ENCODE measurements at places on chromosomes 12 and 14.
A peak's percentile ranks its signal among the peaks of the same experiment; 100 is the strongest.

- no peak for DNase-seq
Observed at GRCh38 chr12:93186131-93186530, 191.6 kb upstream of the NUDT4 start.

DNA sequence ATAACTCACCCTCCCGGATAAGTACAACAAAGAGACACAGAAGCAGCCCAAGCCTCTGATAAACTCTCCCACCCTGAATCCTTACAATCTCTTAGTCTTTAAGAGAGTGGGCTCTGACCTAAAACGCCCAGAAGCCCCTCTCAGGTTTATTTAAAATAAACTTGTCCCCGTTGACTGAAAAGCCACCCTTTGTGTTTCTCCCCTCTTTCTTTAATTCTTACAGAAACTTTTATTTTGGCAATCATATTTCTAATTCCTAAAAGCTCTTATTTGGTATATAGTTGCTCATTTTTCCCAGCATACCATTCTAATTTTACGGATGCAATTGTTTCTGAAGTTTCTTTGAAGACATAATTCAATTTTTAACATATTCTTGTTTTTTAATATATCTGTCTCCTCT is 222.1 kb upstream of the PLXNC1 start:
- DNase-seq: no peak

DNA sequence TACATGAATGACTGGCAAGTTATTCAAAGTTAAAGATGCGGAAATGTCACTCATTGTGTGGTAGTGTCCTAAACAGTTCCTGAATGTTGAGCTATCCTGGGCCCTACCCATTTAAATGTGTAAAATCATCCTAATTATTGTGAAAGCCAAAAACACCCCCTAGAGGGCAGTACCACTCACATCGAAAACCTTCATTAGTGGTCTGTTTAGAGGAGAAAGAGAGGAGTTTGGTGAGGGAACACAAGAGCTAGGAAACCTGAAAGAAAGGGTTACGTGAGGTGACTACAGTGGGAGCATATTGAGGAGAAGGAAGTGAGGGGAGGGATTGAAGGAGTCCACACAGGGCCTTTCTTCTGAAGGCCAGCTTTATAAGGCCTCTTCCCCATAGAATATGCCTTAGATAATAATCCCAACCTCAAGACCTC is 2.5 kb upstream of the TEP1 start:
- DNase-seq: no peak

GRCh38 chr12:14886271-14886670 is 617 bp upstream of the MGP start:
- no peak for DNase-seq

DNA sequence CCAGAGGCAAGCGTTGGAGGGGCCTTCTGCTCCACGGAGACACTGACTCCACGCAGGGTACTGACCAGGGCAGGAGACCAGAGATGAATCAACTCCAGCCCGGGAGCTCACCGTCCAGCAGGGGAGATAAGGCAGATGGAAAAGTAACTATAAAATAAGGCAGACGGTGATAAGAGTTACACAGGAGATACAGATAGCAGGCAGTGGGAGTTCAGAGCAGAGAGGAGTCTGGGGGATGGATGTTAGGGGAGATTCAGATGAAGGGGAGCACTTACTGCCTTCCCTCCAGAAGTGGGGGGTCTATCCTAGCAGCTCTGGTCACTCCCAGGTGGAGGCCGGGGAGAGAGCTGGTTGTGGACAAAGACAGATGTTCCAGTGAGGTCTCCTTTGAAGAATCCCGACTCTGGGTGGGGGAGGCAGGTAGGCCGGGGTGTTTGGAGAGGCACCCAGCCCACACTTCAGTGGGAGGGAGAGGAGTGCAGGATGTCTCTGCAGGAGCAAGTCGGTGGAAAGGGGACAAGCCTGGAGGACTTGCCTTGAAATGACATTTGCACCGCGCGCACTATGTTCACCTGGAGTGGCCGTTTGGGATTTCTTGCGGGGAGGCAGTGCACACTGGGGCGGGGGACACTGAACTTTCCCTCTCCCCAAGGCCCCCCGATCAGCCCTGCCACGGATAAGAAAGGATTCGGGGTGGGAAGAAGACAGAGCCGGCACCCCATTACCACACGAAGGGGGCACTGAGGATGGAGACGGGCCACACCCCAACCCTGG is 1.2 kb downstream of the PITPNM2 start:
- DNase-seq: no peak

DNA sequence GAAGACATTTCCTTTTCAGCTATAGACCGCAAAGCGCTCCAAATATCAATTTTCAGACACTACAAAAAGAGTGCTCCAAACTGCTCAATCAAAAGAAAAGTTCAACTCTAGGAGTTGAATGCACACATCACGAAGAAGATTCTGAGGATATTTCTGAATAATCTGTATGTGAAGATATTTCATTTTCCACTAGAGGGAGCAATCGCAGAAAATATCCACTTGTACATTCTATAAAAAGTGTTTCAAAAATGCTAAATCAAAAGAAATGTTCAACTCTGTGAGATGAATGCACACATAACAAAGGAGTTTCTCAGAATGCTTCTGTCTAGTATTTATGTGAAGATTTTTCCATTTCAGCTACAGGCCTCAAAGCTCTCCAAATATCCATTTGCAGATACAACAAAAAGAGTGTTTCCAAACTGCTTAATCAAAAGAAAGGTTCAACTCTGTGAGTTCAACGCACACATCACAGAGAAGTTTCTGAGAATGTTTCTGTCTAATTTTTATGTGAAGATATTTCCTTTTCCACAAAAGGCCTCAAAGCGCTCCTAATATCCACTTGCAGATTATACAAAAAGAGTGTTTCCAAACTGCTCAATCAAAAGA is 643.8 kb upstream of the ALG10B start:
- DNase-seq: no peak

DNA sequence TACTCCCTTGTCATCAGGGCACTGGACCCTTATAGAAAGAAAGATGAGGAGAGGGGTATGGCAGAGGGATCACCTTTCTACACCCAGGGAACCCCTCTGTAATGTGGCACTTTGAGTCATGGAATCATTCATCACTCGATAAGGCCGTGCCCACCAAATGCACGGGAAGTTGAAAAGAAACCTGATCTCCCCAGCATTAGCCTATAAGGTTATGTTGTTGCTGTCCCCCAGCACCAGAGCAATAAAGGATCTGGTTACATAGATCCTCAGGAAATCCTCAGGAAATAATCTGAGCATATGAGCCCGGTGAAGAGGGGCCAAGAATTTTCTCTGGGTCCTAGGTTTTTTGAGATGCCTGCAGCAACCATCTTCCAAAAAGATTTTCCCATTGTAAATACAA is 148.8 kb upstream of the CRY1 start:
- no peak for DNase-seq

- DNase-seq: no peak
Observed at GRCh38 chr14:56686416-56686815, 106.8 kb downstream of the TMEM260 start.

DNA sequence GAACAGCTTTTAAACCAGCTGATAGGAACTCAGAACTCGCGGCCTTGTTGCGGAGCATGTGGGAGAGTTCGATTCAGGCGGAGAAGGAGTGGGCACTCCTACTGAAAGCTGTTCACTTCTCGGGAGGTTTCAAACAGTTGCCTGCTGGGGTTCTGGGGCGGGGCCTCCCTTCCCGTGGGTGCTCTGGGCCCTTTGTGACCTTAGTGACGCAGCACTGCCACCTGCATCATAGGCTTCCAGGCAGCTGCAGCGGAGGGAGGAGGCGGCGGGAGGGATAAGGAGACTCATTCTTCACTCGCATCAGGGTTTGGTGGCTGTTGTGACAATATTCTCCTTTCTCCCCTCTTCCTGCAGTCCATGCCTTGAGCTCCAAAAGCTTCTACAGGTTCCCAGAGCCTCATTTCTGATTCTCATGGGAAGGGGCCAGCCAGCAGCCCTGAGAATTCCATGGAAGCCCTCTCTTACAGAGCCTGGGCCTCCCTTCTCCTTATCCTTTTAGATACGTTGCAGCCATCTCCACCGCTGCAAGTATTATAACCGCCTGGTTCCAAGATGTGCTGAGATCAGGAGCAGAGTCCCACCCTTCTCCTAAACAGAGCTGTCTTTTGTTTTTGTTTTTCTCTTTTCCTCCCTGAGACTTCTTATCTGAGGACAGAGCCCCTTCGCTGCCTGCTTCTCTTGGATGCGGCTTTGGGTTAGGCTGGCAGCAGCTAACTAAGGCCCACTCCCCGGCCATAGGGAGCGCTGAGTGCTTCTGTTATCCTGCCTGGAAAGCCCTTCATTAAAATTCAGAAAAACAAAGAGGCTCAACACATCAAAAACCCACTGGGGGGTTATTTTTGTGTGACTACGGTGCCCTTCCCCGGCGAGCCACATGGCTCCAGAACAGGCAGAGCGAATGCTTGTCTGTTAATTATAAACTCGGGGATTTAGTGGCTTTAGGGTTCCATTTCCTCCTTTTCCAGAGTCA is 67.6 kb upstream of the GPATCH2L start:
- DNase-seq: no peak

GRCh38 chr14:90569606-90570387 is 173.0 kb downstream of the CALM1 start:
- no peak for DNase-seq

GRCh38 chr12:1993341-1993740 is 10.9 kb downstream of the DCP1B start:
- DNase-seq: no peak

DNA sequence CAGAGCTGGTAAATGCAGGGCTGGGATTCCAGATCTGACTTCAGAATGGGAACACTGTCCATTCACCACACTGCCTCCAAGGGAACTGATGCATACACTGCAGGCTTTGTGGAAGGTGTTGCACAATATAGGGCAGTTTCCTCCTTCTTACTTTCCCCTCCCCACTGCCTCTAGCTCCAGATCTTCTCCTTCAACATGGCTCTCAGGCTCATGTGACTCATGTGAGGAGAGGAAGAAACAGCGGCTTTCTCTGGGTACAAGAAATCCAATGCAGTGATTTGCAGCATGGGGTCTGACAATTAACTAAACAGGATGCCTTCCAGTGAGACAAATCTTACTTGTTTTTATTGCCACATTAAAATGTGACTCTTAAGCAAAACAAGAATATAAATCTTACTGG is 447.6 kb upstream of the CCDC196 start:
- DNase-seq: no peak

DNA sequence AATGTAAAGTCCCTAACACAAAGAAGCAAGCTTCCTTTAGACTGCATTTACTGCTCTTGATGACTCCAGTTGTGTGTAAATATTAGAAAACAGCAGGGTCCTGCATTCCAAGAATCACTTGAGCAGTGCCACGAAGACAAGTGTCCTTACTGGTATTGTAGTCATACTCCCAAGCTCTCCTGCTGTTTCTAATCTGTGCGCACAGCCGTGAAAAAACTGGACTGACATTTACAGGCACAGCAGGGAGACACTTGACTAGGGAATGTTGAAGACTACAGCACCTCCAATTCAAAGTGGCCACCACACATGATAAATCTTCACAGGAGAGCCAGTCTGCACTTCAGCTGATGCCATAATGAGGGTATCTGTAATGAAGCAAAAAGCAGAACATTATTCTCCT is 91.4 kb downstream of the VRK1 start:
- no peak for DNase-seq

DNA sequence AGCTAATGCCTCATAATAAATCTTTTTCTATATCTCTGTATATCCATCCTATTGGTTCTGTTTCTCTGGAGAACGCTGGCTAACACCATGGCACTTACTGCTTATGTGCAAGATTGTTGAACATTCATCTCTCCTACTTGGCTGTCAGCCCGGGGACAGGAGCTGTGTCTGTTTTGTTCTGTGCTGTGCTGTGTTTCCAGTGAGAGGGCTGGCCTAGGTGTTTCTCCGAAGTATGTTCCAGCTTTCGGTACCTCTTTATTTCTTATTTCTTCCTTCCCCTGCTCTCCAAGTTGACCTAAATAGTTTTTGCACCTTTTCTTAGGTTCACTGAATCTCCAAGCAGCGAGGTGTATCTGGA is 18.8 kb upstream of the NR4A1 start:
- DNase-seq: no peak

DNA sequence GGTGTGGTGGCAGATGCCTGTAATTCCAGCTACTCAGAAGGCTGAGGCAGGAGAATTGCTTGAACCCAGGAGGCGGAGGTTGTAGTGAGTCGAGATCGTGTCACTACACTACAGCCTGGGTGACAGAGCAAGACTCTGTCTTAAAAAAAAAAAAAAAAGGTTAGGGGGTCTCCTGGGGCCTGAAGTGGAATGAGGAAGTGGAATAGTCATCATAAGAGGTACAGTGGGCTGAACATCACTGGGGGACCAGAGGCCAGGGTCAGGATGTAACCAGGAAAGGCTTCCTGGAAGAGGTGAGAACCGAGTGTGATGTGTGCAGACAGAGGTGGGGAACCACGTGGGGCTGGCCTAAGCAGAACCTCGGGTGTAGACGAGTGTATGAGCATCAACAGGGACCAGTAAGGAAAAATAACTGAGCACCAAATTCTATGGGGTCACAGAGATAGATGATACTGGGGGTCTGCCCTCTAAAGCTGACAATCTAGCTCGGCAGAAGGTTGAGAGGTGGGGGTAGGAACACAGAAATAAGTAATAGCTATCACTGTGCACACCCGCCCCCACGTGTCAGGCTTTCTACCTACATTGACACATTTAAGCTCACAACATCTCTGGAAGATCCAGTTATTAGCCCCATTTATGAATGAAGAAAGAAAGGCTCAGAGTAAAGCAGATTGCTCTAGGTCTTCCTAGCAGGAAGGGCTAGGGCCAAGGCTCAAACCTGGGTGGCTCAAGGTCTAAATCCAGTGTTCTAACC is 5.0 kb upstream of the COX6A1 start:
- DNase-seq: no peak

- peak; percentile 39 for DNase-seq
Observed at GRCh38 chr12:48988030-48988649, 10.0 kb downstream of the WNT1 start.

GRCh38 chr12:115542656-115543055 is 734.8 kb downstream of the MED13L start:
- DNase-seq: no peak

DNA sequence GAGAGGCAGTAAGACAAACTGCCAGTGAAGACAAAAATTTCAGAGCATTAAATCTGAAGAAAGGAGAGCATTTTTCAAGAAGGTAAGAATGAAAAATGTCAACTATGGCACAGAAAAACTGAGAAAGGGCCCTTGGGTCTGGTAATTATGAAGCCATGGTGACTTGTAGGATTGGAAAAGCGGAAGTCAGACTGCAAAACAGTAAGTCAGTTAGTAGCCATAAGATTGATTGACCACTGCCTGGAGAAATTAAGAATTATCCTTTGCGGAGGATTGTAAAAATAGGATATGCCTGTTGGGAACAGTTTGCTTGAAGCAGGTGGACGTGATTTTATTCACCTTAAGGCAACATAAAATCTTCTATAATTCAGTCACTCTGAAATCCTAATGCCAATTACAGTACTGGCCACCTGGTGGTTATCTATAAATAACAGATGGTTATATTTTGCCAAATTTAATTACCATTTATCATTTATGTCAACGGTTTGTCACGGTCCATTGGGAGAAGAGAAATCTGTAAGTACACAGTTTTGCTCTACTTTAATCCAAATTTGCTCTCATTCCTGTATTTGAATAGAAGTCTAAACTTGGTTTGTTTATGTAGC is 127.1 kb upstream of the CNTN1 start:
- no peak for DNase-seq

DNA sequence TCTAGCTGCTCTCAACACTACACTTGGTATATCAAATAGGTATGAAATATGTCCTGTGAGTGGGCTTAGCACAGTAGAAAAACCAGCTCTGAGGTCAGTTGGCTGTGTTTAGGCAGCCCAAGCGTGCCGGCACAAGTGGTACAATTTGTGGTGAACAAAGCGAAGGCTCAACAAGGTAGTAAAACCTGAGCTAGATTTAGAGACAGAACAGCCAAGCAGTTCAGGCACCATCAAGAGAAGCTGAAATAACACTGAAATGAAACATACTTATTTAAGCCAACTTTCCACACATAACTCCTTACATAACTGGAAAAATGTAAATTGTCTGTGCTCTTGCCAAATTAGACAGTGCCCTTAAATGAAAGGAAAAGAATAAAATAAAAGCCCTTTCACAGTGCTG is 596.8 kb upstream of the FBXO33 start:
- DNase-seq: no peak

All from activated CD4-positive, CD25-positive, alpha-beta regulatory T cell (primary cell).